Thymus (tissue), 14 donors: ENCODE measurements at places on chromosomes 4 and X.
A peak's percentile ranks its signal among the peaks of the same experiment; 100 is the strongest.

GRCh38 chr4:169062897-169063244 is 52.8 kb upstream of the CBR4 start:
- no peak for DNase-seq

DNA sequence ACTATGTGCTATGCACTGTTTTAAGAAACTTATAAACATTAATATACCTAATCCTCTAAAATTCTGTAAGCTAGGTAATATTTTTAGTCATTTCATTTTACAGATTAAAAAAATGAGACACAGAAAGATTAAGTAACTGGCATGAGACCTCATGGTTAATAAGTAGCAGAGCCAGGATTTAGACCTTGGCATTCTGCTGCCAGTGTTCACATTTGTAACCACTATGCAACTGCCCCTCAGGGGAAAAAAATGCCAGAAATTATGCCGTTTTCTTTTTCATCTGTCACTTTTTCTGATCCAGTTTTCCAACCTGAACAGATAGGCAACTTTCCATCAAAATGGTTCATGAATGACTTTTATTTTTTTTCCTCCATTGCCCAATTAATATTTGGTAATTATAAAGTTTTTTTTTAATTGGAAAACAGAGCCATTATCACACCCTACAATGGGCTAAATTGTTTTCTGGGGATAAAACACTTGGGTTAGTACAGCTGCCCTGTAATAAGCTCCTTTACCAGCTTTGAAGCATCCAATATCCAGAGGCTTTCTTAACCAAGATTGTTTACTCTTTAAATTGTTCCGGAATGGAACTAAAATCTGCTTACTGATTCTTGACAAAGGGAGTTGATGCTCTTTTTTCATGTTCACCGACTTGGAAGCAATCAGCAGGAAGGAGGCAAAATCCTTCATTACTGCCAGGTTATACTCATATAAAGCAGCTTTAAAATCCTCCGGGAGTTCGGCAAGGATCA is 56.4 kb upstream of the DDX60 start:
- no peak for DNase-seq

DNA sequence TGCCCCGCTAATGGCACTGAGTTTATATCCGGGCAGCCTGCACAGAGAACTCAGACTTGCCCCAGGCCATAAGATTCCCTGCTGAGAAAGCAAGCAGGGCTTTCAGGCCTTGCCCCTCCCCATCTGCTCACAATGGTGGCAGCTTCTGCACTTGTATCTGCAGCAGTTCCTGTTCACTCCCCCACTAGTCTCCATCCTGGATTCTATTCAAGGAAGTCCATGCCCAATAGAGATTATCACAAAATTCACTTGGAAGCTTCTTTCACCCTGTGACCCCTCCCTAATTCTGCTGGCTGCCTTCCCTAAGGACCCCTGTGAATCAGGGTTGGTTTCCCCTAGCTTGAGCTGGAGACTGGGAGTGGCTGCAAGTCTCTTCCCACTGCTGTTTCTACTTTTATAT is 34.5 kb upstream of the UCP1 start:
- no peak for DNase-seq

DNA sequence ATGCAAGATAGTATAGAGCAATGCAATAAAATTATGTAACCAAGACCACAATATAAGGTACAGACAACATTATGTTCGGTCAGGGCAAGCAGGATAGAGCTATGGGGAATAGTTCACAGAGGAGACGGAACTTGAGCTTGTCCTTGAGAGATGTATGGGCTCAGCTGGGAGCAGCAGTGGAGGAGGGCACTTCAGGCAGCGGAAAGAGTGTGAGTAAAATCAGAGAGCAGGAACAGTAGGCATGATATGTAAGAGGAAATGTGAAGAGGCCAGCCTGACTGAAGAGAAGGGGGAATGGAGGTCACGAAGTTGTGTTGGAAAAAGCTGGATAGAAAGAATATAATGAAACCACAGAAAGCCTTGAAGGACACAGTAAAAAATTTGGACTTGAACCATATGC is 217.2 kb upstream of the NOCT start:
- DNase-seq = no peak

DNA sequence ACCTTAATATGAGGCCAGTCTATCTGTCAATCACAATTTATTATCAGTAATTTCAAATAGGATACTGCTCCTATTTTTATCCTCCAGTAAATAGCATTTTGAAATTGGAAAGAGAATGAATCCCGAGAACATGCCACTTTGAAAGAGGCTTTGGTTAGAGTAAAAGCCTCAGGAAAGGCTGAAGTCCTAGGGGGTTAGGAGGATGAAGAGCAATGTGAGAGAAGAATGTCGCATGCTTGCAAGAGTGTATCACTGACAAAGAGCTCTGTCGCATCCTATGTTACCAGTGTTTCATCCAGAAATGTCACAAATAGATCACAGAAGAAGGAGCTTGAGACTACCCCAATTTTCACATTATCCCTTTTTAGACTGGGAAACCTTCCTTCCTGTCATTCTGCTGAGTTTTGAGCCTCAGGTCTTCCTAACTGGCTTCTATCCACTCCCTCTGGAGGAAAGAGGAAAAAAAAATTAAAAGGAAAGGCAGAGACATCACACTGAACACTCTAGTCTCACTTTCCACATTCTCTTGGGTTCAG is 39.8 kb downstream of the GPM6A start:
- DNase-seq = no peak

- no peak for DNase-seq
Measured at GRCh38 chrX:38277802-38278201, 49.5 kb downstream of the RPGR start.

GRCh38 chr4:86855572-86855971 is 6.4 kb upstream of the SLC10A6 start:
- DNase-seq = no peak

DNA sequence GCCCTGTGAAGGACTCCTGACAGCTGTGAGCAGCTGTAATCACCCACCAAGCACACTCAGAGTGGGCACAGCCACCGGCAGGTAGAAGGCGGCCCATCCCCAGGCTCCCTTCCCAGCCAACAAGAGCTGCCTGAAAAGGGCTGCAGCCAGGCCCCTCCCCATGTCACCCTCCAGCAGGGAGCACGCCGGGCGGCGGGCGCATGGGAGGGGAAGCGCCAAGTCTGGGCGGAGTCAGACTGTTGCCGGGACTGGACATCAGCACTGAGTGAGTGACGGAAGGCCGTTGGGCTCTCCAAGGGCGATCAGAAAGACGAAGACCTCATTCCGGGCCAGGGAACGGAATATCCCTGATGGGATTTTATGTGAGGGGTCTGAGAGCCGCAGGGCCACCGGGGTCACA is 82.1 kb downstream of the PPP2R2C start:
- no peak for DNase-seq

GRCh38 chr4:151857368-151857767 is 96.6 kb upstream of the GATB start:
- no peak for DNase-seq

GRCh38 chr4:184751585-184751956 is 17.7 kb upstream of the CENPU start:
- DNase-seq = no peak

DNA sequence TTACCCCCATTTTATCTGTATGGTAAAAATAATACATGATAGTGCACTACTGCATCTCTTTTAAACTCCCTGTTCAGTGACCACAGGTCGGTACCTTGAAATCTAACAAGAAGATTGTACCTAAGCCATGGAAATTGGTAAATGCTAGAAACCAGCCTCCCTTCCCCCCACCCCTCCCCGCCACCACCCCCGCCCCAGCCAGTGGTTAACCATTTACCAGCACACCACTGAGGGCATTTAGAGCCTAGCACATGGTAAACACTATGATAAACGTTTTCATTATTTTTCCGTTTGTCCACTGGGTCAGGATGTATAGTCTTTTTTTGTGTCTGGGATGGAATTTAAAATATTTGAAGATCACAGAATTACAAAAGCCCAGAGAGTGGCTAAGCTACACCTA is 703 bp upstream of the FTSJ1 start:
- DNase-seq = no peak

- no peak for DNase-seq
Measured at GRCh38 chr4:54547299-54548097, 110.3 kb upstream of the KIT start.

- no peak for DNase-seq
Measured at GRCh38 chr4:15584785-15585184, 70.4 kb downstream of the FBXL5 start.

- DNase-seq = no peak
Measured at GRCh38 chr4:175714686-175715085, 97.4 kb downstream of the GPM6A start.

- DNase-seq = no peak
Measured at GRCh38 chr4:823761-824460, 2.0 kb downstream of the CPLX1 start.

DNA sequence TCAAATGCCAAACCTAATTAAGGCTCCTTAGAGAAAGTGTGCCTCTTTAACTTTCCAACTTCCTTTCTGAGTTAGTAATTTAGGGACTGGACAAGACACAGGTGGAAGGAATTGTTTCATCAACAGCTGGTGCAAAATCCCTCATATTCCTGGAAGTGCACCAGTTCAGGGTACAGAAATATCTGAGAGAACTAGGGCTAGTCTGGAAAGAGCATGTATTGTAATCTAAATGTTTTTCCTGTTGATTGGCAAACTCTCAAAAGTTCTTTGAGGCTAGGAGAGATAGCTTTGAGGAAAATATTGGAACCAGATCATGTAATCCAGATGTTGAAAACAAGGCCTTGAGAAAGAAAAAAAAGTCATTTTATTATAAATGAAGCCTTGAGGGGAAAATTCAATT is 98.1 kb upstream of the C1GALT1C1 start:
- DNase-seq = no peak

DNA sequence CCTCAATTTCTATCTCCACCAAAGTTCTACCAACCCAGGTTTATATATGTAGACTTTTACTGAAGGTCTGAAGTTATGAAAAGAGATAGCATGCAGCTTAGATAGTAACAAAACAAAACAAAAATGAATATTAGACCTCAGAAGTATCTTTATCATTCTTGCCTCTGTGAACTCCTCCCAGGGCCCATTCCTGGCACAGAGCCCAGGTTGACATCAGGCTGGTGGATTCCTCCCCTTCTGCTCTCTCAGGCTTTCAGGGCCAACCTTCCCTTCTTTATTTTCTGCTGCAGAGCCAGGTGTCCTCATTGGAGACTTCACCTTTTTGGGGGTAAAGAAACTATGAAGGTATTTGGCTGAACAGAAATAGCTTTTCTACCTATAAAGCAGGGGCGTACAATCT is 112.8 kb upstream of the PITX2 start:
- no peak for DNase-seq

GRCh38 chrX:31269914-31270313 is 198.1 kb upstream of the FTHL17 start:
- no peak for DNase-seq

DNA sequence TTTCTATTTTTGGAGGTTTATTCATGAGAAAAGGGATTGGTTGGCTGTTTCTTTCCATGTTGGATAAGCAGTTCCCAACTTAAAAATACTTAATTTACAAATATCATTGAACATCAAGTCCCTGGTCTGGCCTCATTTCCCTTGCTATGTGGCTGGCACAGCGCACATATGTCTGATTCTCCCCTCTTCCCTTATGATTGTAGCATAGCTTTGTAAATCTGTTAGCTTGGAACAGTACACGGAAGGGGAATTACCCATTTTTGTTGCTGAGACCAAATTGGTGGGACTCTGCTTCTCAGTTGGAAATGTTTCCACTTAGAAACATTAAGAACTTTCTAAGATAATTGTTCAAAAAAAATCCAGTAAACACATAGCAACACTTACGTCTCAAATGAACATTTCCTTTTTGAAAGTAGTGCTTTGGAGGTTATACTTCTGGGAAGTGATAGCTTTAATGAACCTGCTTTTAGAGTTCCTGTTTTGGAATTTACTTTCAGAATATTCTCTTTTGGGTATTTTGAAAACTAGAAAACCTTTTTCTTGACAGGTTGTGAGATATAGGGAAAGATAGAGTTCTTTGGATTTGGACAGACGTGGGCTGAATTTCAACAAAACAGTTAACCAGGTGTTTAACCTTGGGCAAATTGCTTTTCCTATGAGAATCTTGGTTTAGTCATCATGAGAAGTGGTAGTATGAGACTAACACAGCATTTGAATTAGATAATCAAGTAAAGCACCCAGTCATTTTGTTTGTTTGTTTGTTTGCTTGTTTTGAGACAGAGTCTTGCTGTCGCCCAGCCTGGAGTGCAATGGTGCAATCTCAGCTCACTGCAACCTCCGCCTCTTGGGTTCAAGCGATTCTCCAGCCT is 47.3 kb downstream of the STIM2 start:
- no peak for DNase-seq

DNA sequence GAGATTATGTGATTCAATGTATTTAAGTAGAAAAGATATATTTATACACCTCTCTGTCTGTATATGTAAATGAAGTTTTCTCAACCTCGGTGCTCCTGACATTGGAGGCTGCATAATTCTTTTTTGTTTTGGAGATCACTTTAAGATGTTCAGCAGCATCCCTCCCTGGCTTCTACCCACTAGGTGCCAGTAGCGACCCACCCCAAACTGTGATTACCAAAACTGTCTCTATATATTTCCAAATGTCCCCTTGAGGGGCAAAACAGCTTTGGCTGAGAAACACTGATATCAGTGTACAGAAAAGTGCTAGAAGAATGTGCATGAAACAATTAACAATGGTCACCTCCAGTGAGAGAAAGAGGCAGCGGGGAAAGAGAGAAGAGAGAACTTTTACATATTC is 51.2 kb downstream of the DCX start:
- no peak for DNase-seq

- DNase-seq = peak; percentile 8
Measured at GRCh38 chr4:137531986-137532868, at the start of gene PCDH18. TSS of gene PCDH18 (minus strand) at chr4:137532494. CDS start at chr4:137532088, 406 bp downstream.

- no peak for DNase-seq
Measured at GRCh38 chrX:77493677-77494553, 46.7 kb downstream of the FGF16 start.

DNA sequence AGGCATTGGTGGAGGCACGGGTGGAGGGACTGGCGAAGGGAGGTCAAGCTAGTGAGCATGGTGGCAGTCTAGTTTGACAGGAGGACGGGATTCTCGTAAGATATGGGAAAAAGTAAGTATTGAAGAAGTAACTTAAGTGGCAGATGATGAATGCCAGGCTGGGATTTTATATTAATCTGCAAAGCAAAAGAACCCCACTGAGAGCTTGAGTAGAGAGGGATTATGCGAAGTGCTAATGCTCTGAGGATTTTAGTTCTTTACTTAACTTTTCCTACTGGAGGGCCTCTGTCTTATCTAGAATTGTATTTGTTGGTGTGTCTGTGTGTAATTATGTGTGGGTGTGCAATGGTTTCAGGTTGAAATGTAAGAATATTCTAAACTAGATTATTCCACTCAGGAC is 327.9 kb downstream of the FAT4 start:
- DNase-seq = no peak

- no peak for DNase-seq
Measured at GRCh38 chr4:84965553-84966381, 723 bp downstream of the WDFY3 start.

DNA sequence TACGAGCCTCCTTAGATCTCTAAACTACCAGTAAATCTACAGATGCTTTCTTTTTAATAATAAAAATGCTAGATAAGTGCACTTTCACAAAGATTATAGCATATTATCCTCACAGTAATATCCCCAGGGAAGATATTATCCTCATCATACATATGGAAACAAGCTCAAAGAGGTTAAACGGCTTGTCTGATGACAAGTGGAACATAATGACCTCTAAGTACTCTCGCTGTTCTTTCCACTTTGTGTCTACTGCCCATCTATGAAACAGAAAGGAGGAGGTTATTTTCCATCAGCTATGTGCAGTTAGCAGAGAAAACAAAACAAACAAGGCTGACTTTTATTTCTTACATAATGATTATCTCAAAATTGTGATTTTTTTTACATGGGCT is 42.8 kb upstream of the PRDM8 start:
- DNase-seq = no peak
